ENCODE measurements at places on chromosomes 11 and 22.

- DNase-seq: no peak
Observed at GRCh38 chr11:1049071-1049405, 12.5 kb upstream of the MUC6 start.

DNA sequence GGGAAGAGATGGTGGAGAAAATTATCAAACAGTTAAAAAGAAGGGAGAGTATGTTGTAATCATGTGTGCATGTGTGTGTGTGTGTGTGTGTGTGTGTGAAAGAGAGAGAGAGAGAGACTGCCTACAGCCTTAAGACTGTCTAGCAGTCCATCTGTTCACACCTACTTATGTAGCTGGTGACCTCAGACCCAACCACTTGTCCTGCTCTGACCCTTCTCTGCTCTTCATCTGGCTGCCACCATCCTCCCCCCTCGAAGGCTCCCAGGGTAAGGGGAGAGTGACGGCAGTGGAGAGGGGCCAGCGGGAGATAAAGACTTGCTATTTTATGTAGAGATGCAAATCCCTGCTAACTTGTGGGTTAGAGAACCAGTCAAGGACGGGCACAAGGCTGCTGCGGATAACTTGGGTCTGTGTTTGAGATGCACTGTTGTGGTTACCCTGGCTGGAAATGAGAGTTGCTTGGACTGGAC lies 24.9 kb upstream of the GRAMD1B start:
- DNase-seq: peak; percentile 63

DNA sequence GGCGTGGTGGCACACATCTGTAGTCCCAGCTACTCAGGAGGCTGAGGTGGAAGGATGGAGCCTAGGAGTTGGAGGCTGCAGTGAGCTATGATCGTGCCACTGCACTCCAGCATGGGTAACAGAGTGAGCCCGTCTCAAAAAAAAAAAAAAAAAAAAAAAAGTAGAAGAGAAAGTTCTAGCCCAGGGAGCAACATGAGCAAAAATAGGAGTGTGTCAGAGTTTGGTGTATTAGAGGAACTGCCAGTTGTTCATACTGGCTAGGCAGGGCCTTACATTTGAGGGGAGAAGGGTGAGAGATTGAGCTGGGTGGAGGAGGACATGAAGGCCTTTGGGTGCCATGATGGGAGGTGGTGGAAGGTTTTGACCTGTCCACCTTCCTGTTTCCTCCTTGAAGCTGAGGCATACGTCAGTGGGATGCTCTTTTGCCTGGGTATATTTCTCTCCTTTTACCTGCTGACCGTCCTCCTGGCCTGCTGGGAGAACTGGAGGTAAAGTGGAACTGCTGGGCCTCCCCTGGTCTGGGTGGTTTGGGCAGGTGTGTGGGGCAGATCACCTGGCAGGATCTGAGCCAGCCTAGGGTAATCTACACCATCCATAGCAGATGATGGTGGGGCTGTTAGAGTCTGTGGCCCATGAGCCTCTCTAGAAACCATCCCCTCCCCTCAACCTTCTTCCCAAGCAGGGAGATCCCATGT lies 7.3 kb downstream of the SIDT2 start:
- no peak for DNase-seq

GRCh38 chr11:66591175-66591574 lies 1.7 kb downstream of the CCDC87 start:
- DNase-seq: no peak

DNA sequence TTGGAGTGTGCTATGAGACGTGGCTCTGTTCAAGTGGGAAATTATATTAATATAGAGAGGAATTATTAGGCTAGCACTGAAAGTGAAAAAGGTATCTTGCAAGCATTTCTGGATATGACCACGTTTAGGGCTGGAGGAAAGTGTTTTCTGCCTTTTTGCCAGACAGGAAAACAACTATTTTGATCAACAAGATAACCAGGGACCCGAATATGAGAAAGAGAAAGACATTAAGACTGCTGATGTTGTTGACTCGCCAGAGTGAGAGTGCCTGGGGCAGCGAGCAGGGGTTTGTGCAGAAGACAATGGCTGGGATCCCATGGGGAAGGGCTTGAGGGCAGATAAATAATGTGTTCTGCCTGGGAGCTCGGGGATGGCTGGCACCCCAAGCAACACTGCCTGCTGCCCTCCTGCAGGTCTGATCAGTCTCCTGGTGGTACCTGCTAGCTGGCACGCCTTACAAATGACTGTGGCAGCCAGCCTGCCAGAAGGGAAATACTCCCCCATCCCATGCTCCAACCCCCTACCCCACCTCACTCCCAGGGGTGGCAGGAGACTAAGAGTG lies 23.1 kb upstream of the CHST1 start:
- DNase-seq: no peak

DNA sequence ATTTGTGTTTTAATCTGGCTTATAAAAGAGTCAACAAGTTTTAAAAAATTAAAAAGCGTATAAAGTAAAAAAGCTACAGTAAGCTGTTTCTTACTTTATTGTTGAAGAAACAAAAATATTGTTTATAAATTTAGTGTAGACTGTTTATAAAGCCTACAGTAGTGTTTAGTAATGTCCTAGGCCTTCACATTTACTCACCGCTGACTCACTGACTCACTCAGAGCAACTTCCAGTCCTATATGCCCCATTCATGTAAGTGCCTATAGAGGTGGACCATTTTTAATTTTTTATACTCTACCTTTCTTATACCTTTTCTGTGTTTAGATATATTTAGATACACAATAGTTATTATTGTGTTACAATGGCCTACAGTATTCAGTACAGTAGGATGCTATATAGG lies 12.2 kb downstream of the MPPED2 start:
- DNase-seq: no peak

GRCh38 chr11:7320306-7320705 lies 68.6 kb downstream of the SYT9 start:
- no peak for DNase-seq

- no peak for DNase-seq
Observed at GRCh38 chr11:1933416-1934334, 13.5 kb upstream of the MRPL23 start.

DNA sequence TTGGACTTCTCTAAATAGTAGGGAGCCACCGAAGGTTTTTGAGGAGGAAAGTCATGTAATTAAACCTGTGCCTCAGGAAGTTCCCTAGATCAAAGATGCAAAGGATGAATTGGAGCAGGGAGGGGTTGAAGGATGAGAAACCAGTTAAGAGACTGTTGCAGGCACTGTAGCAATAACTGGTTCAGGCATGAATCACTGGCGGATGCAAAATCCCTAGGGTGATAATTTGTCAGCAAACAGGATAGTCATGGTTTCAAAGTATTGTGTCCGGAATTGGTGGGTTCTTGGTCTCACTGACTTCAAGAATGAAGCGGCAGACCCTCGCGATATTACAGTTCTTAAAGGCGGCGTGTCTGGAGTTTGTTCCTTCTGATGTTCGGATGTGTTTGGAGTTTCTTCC lies 19.9 kb downstream of the TRIOBP start:
- no peak for DNase-seq

- no peak for DNase-seq
Observed at GRCh38 chr11:17792161-17792560, 57.6 kb downstream of the KCNC1 start.
